Fibroblast of lung (primary cell): ENCODE measurements at places on chromosomes 7 and 10.

- DNase-seq: no peak
- H3K4me3 ChIP-seq: no peak overlapping the region
- H3K36me3 ChIP-seq: no peaks in the 10 kb centered on the region
- no peak overlapping the region for H3K27ac ChIP-seq
- H3K4me1 ChIP-seq: peaks cover 13% of the 10 kb centered on the region
Observed at GRCh38 chr7:2023877-2024566, 208.7 kb downstream of the MAD1L1 start.

GRCh38 chr10:70597856-70598815 is 4.4 kb downstream of the PRF1 start:
- H3K36me3 ChIP-seq: no peaks in the 10 kb centered on the region
- no peaks in the 10 kb centered on the region for H3K27me3 ChIP-seq
- no peak for DNase-seq
- H3K4me1 ChIP-seq: no peaks in the 10 kb centered on the region
- no peak overlapping the region for H3K4me3 ChIP-seq

GRCh38 chr7:2222516-2222915 is 10.2 kb downstream of the MAD1L1 start:
- H3K4me3 ChIP-seq: no peak overlapping the region
- no peaks in the 10 kb centered on the region for H3K4me1 ChIP-seq
- peaks cover 11% of the 10 kb centered on the region for H3K36me3 ChIP-seq
- H3K27me3 ChIP-seq: no peaks in the 10 kb centered on the region

- H3K36me3 ChIP-seq: peaks cover 2% of the 10 kb centered on the region
- peaks cover 13% of the 10 kb centered on the region for H3K27me3 ChIP-seq
- H3K4me1 ChIP-seq: peaks cover 22% of the 10 kb centered on the region
- DNase-seq: peak; percentile 49
Observed at GRCh38 chr10:101053516-101053915, 8.3 kb upstream of the KAZALD1 start.

GRCh38 chr7:519484-520390 is at the start of gene PDGFA:
PDGFA (minus strand) TSS chr7:519846; CDS start chr7:519001, 845 bp downstream.
- peaks cover 34% of the 10 kb centered on the region for H3K27me3 ChIP-seq
- peak; percentile 70 for DNase-seq
- peaks cover 1% of the 10 kb centered on the region for H3K36me3 ChIP-seq
- peaks cover 4% of the 10 kb centered on the region for H3K4me1 ChIP-seq

- no peak overlapping the region for H3K27ac ChIP-seq
- H3K4me3 ChIP-seq: no peak overlapping the region
- no peaks in the 10 kb centered on the region for H3K4me1 ChIP-seq
- H3K36me3 ChIP-seq: no peaks in the 10 kb centered on the region
Observed at GRCh38 chr7:9709216-9709615, 1264.5 kb upstream of the PHF14 start.

GRCh38 chr10:102605712-102606111 is 38.6 kb upstream of the TRIM8 start:
- no peaks in the 10 kb centered on the region for H3K27me3 ChIP-seq
- DNase-seq: no peak
- peaks cover 4% of the 10 kb centered on the region for H3K36me3 ChIP-seq

GRCh38 chr7:37671876-37672275 is 11.7 kb upstream of the GPR141 start:
- H3K4me3 ChIP-seq: no peak overlapping the region
- no peak overlapping the region for H3K27ac ChIP-seq
- no peak for DNase-seq
- no peaks in the 10 kb centered on the region for H3K4me1 ChIP-seq
- H3K36me3 ChIP-seq: no peaks in the 10 kb centered on the region
- H3K27me3 ChIP-seq: no peaks in the 10 kb centered on the region

- H3K36me3 ChIP-seq: no peaks in the 10 kb centered on the region
- no peak for DNase-seq
- H3K4me3 ChIP-seq: no peak overlapping the region
- H3K4me1 ChIP-seq: no peaks in the 10 kb centered on the region
Observed at GRCh38 chr10:48331436-48331835, 25.0 kb downstream of the MAPK8 start.

- no peak for DNase-seq
- H3K27ac ChIP-seq: no peak overlapping the region
- H3K4me3 ChIP-seq: no peak overlapping the region
- peaks cover 12% of the 10 kb centered on the region for H3K27me3 ChIP-seq
- H3K36me3 ChIP-seq: no peaks in the 10 kb centered on the region
Observed at GRCh38 chr10:47323636-47324296, 1.5 kb downstream of the GDF2 start.

DNA sequence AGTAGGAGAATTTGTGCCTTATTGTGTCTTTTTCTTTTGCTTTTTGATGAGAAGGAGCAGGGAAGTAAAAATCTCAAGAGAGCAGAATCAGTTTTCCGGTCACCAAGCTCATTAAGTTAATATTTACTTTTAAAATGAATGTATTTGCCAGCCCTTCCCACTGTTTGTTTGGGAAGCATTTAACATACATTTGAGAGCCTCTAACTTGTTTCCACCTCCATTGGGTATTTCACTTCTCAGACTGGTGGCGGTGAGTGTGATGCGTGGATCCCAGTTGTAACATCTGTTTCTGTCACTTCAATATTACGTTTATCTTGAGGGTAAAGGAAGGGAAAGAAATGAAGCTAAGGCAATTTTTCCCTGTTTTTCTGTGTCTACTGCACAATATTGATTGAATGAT is 22.8 kb downstream of the CDK14 start:
- no peak overlapping the region for H3K27ac ChIP-seq
- no peak overlapping the region for H3K4me3 ChIP-seq
- DNase-seq: no peak
- H3K4me1 ChIP-seq: peaks cover 3% of the 10 kb centered on the region
- H3K36me3 ChIP-seq: no peaks in the 10 kb centered on the region

DNA sequence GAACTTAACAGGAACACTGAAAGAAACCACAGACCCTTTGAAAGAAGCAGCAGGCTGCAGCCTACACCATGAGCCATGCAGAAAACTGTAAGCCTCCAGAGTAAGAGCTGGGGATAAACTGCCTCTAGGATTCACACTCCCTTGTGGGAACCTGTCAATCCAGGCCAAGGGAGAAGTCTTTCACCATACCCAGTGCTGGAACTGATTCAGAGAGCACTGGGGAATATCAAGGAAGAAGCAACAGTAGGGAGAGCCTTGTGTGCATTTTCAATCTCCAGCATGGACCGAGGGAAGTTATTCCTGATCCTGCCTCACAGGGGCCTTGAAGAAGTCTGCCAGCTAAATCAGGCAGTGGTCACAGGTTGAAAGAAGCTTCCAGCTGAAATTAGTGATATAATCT is 282.2 kb downstream of the AGMO start:
- H3K27me3 ChIP-seq: no peaks in the 10 kb centered on the region
- H3K4me3 ChIP-seq: no peak overlapping the region
- no peak for DNase-seq

DNA sequence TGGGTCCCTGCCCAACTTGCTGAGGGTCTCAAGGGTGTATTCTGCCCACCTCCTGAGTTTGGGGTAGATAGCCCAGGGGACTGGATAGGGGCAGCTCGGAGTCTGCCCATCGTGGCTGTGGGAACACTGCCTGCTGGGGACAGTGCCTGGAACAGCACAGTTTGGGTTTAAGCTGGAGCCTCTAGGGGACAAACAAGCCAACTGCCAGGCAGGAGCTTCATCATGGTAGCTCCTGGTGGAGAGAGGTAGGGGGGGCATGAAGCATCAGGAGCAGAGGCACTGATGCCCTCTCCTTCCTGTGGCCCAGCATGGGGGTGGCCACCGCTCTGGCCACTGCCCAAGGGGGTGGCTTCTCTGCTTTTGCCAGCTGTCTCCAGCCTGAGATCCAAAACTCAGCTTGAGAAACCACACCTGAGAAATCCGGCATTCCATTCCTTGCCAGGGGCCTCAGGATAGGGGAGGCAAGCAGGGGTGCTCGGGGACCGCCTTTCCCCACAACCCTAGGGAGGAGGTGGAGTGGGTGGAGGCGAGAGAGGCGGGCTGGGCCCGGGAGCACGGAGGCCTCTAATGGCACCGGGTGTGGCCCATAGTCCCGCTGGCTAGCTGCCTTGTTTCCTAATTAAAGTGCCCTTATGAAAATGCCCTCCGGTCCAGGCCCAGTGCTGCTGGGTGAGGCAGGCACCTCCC is 47.6 kb downstream of the UNC5B start:
- no peaks in the 10 kb centered on the region for H3K27me3 ChIP-seq
- H3K27ac ChIP-seq: peak overlapping the region; percentile 49
- H3K4me1 ChIP-seq: peaks cover 16% of the 10 kb centered on the region
- no peak overlapping the region for H3K4me3 ChIP-seq
- DNase-seq: no peak

DNA sequence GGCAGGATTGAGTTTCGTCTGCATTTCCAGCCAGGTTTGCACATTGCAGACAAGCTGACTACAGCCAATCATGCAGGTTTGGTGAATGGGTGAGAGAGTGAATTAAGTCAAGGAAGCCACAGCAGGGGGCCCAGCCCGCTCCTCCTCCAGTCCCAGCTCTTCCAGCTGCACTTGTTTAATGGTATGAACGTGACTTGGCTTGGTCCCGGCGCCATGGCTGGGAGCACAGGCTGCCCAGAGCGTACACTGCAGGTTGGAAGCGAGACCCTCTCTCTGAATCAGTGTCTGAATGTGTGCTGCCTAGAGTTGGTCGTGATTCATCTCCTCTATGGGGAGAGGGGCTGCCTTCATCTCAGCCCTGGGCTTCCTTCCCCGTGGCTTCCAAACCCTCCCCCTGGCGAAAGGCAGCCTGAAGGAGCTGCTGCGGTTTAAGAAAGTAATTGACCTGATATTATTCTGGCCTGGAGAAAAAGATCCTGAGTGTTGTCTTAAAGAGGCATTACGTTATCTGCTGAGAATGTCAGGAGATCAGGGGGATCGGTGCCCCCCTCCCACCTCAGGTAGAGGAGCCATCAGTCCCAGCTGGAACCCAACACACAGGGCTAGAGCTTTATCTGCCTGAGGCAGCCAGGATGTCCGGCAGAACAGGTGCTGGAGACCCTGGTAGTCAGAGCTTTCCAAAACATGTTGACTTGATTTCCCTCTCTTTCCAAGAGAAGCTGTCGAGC is 132.1 kb downstream of the COL26A1 start:
- no peak for DNase-seq
- H3K4me3 ChIP-seq: no peak overlapping the region
- H3K27ac ChIP-seq: no peak overlapping the region
- no peaks in the 10 kb centered on the region for H3K4me1 ChIP-seq
- no peaks in the 10 kb centered on the region for H3K27me3 ChIP-seq
- no peaks in the 10 kb centered on the region for H3K36me3 ChIP-seq

- peak overlapping the region; percentile 69 for H3K27ac ChIP-seq
- H3K4me3 ChIP-seq: no peak overlapping the region
- DNase-seq: peak; percentile 92
- peaks cover 6% of the 10 kb centered on the region for H3K36me3 ChIP-seq
Observed at GRCh38 chr10:48589266-48589665, 15.6 kb downstream of the ARHGAP22 start.

- peak overlapping the region; percentile 47 for H3K27ac ChIP-seq
- no peak overlapping the region for H3K4me3 ChIP-seq
- peak; percentile 51 for DNase-seq
- H3K27me3 ChIP-seq: no peaks in the 10 kb centered on the region
- no peaks in the 10 kb centered on the region for H3K36me3 ChIP-seq
Observed at GRCh38 chr10:119281581-119282071, 74.3 kb downstream of the GRK5 start.

- H3K27ac ChIP-seq: no peak overlapping the region
- H3K36me3 ChIP-seq: peaks cover 12% of the 10 kb centered on the region
Observed at GRCh38 chr10:79239924-79240581, 107.2 kb upstream of the PPIF start.

DNA sequence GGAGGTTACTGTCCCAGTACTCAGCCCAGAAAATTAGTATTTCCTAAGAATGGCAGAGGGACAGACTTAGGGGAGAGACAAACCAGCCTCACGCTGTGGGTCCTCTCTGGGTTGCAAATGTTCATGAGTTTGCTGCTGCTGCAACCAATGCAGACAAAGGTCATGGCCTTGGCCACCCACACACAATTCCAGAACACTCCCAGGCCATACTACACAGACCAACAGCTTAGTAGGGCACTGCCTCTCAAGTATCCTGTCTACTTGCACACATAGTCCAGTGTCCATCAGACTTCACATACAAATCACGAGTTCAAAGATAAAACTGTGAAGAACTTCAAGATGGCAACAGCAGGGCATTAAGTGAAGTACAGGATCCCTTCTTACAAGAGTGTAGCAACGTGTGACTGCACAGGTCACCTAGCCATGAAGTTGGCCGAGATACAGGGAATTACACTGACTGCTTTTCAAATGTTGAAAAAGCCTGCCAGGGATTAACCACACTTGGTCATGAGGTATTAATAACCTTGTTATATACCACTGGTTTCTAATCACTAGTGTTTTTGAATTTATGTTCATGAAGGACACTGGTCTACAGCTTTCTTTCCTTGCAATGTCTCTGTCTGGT is 40.0 kb downstream of the ZNF33B start:
- no peak overlapping the region for H3K27ac ChIP-seq
- no peak for DNase-seq
- H3K36me3 ChIP-seq: no peaks in the 10 kb centered on the region
- no peak overlapping the region for H3K4me3 ChIP-seq
- H3K27me3 ChIP-seq: no peaks in the 10 kb centered on the region

DNA sequence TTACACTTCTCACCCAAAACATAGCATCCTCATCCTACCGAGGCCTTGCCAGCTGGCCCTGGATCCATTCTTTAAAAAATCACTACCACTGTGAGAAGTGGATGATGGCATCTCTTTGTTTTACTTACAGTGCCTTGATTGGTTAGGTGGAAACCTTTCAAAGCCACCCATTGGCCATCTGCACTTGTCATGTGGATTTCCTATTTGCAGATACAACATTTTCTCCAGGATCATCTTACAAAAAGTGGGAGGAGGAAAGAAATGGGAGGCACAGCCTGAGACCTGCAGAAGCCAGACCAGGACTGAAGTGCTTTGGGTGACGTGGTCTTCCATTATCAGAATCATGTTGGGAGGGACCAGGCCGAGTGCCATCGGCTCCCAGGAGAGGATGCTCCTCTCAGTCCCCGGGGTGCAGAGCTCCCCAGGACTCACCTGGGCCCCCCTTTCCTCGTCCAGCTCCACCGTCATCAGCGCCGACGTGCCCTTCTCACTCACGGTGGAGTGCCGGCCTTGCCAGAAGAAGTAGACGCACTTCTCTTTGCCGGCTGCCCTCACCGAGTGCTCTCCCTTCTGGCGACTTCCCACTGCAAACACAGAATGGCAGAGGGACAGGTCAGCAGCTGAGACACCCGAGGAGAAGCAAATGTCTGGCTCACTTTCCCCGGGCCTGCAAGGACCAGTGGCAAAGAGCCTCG is 161.2 kb downstream of the SVIL start:
- H3K4me1 ChIP-seq: peaks cover 9% of the 10 kb centered on the region
- H3K27me3 ChIP-seq: no peaks in the 10 kb centered on the region
- no peak overlapping the region for H3K27ac ChIP-seq
- no peak overlapping the region for H3K4me3 ChIP-seq
- no peak for DNase-seq
